ENCODE measurements at places on chromosomes 11 and 22.

- DNase-seq = no peak
Measured at GRCh38 chr22:24553597-24554312, 1.2 kb downstream of the GUCD1 start.

- DNase-seq = no peak
Measured at GRCh38 chr11:91563176-91563575, 661.4 kb upstream of the FAT3 start.

GRCh38 chr11:64628596-64628995 lies 37.6 kb downstream of the SLC22A12 start:
- no peak for DNase-seq

- DNase-seq = no peak
Measured at GRCh38 chr11:97461934-97462333, 1072.1 kb downstream of the JRKL start.

DNA sequence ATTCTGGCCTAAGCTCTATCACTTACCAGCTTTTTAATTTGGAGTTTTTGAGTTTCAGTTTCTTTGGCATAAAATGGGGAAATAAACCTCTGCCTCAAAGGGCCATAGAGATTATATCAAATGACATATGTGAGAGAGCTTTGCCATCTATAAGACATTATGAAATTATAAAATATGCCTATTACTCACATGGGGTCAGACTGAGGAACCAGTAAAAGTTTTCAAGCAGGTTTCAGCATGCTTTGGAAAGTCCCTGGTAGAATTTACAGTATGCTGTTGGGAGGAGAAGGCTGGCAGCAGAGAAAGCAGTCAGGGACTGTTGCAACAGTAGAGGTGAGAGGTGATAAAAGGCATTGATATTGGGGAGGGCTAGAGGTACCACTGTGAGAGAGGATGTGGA lies 13.6 kb upstream of the MTNR1B start:
- no peak for DNase-seq

DNA sequence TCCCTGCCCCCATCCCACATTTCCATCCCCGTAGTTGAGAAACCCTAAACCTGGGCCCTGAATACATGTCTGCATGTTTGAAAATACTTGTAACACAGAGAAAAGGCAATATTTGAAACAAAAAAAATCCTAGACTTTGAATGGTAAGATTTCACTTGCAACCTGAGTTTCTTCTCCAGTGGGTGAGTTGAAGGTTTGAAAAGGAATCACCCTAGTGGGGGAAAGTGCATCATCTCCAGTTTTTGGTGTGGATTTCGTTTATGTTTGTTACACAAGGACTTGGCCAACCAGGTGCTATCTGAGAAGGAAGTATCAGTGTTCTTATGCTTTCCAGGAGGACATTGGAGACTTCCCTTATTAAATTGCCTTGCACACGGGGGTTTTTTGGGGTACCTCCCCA lies 90.4 kb downstream of the ABTB2 start:
- no peak for DNase-seq

GRCh38 chr11:77525455-77526091 lies 51.7 kb upstream of the PAK1 start:
- peak; percentile 21 for DNase-seq

DNA sequence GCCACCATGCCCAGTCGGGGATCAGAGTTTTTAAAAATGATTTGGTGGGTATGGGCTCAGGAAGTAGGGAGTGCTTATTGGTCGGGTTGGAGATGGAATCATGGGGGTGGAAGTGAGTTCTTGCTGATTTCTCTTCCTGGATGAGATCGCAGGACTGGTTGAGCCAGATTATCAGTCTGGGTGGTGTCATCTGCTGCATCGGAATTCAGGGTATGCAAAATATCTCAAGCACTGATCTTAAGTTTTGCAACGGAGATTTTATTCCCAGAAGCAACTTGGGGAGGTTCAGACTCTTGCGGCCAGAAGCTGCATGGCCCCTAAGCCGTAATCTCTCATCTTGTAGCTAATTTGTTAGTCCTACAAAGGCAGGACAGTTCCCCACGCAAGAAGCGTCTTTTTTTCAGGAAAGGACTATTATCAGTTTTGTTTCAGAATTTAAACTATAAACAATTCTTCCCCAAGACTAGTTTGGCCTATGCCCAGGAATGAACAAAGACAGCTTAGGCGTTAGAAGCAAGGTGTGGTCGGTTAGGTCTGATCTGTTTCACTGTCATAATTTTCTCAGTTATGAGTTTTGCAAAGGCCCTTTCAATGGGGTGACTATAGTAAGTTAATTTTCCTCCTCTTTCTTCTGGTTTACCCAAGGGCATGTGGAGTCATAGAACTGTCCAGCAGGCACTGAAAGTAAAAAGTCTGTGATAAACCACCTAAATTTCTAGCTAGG lies 1.4 kb upstream of the PIWIL3 start:
- DNase-seq = no peak

GRCh38 chr11:46896719-46897406 lies 21.5 kb downstream of the LRP4 start:
- peak; percentile 49 for DNase-seq

DNA sequence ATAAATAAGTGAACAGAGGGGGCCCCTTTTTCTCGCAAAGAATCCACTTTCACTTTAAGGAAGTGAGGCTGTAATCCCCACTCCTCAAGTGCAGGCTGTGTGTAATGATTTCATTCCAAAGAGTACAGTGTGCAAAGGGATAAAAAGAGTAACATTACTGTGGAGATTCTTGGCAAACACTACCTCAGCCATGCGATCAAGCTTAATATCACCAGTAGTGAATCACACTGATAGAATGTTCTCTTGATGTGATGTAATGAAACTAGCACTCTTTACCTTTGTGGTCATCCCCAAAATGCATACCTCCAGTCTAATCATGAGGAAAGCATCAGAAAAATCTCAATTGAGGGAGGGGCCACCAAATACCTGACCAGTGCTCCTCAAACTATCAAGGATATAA lies 246.1 kb upstream of the CHORDC1 start:
- no peak for DNase-seq

DNA sequence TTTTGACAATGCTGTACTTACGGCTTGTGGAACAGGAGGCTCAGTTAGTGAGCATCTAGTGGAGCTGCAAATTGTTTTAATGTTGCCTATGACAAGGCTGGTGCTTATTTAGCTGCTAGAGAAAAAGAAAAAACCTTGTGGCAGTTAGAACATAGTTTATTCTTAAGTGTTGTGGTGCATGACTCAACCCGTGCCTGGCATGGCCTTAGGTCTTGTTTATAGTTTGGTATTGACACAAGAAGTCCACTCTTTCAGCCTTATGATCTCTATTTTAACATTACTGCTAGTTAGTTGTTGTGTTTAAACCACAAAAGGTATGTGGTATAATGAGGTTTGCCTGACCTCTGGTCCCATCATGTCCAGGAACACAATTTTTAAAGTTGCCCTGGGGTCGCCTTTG lies 744.6 kb downstream of the FAM181B start:
- peak; percentile 42 for DNase-seq

GRCh38 chr22:31346255-31346732 lies at the start of gene PATZ1:
TSS of gene PATZ1 (minus strand) at chr22:31346346. CDS start at chr22:31345602, 744 bp downstream.
- DNase-seq = peak; percentile 71

GRCh38 chr11:36870361-36870760 lies 272.3 kb upstream of the RAG2 start:
- no peak for DNase-seq

DNA sequence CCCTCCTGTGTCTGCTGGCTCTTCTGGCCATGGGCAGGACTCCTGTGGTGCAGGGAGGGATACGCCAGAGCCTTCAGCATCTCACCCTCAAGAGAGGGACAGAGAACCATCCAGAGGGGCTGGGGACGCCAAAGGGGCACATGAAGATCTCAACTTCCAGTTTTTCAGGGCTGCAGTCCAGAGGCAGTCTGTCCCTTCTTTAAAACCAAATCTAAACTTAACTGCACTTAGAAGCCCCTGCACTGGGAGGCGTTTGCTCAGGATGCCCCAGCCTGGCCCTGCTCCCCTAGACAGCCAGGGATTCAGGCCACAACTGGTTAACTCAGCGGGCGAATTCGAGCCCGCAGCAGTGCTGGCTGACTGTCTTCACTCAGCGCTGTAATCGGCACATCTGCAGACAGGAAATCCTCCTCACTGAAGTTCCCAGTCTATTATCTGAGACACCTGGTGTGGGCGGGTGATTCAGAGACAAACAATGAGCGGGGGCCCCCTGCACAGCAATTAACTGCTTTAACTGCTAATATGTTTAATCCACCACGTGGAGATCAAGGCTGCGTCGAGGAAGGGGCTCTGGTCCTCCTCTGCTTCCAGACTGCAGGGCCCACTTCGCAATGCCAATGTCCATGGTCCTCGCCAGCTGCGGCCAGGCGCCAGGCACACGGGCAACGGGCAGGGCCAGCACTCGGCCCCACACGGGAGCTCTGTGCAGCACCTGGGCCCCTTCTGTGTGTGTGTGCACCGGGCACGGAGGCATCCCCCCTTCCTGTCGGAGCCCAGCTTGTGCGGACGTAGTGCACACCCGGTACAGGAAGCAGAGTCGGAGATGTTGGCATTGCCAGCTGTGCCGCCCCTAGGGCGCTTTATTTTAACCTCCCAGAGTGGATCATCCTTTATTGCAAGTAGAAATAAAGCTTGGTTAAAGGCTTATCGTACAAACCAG lies 36.9 kb upstream of the GNB1L start:
- peak; percentile 84 for DNase-seq

DNA sequence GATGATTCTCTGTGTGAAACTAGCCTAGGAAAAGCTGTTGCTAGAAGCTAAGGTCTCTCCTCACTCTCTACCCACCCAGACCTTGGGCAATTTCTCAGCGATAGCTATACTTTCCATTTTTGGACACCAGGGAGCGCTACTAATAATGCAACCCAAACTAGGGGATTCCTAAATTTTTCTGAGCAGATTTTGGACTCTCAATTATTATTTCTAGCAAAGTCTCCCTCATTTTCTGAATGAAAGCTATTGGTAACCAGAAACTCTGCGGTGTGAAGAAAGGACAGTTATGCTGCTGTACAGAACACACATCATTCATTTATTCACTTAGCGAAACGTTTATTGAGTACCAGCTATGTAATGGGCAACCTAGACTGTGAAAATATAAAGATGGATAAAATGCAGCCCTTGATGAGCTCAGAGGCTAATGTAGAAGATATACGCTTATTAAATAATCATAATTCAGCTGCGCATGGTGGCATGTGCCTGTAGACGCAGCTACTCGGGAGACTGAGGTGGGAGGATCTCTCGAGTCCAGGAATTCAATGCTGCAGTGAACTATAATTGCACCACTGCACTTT lies 6.1 kb upstream of the STIM1 start:
- DNase-seq = peak; percentile 52

GRCh38 chr11:45715418-45715817 lies 50.0 kb upstream of the CHST1 start:
- no peak for DNase-seq

GRCh38 chr11:118434123-118434552 lies 2.2 kb upstream of the KMT2A start:
- DNase-seq = peak; percentile 63

DNA sequence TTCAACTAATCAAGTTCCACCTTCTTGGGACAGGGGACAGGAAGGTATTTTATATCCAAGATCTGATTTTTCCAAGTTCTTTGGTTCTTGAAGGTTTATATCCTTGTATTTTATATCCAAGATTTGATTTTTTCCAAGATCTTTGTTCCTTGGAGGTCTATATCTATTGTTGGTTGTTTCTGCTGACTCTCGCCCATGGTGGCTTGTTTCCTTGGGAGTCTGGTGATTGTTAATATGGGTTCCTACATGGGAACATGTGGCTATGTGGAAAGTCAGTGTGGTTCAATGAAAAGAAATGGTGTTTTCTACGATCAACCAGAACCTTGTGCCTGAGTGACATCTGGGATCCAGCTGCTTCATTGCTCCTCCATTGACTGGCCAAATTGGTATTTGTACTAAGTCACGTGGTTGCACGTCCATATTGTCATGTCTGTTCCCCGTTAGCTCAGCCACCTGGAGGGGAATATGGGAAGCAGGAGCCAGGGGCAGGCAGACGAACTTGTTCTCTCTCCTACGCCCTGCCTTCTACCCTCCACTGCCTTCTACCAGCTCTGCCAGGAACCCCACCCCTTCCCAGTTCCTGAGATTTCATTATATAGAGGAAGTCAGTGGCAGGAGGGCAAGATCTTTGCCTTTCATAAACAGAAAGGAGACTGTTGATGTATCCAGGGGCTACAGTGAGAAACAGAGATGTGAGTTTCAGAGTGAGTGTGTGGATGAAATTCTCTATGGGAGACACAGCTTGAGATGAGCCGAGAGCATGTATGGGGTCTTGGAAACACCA lies 11.1 kb upstream of the CSF2RB start:
- DNase-seq = no peak

DNA sequence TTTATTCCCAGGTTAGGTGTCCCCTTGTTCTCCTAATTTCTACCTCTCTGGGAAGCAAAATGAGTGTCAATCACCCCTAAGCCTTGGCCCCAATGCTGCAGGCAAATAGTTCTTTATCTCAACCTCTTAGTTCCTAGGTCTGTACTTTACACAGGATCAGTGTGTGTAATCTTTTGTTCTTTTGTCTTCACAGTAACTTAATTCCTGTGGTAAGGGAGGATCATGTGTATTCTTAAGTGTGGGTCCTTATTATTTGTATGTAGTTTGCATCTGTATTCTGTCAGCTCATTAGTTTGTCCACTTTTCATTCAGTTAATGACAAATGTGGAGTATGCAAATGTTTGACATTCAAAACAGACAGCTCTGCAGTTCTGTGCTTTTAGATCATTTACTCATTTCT lies 166.7 kb downstream of the FAT3 start:
- no peak for DNase-seq

- no peak for DNase-seq
Measured at GRCh38 chr11:133263332-133263731, 269.0 kb downstream of the OPCML start.

GRCh38 chr11:79159657-79160450 lies 281.0 kb downstream of the TENM4 start:
- DNase-seq = no peak

GRCh38 chr11:72132646-72133045 lies 2.9 kb upstream of the FOLR3 start:
- no peak for DNase-seq

GRCh38 chr11:134124660-134125451 lies 56.0 kb downstream of the JAM3 start:
- peak; percentile 66 for DNase-seq

- peak; percentile 55 for DNase-seq
Measured at GRCh38 chr11:110679323-110679975, 32.8 kb downstream of the ARHGAP20 start.

- peak; percentile 95 for DNase-seq
Measured at GRCh38 chr11:65857853-65858680, at the start of gene CFL1. TSS of gene CFL1 (minus strand) at chr11:65858180. CDS start at chr11:65858099, 81 bp downstream.

GRCh38 chr11:1854132-1854948 lies 1.5 kb downstream of the LSP1 start:
- no peak for DNase-seq

GRCh38 chr11:110046775-110047380 lies 46.3 kb upstream of the ZC3H12C start:
- DNase-seq = no peak
